NCI-H1105 (cell line): ENCODE measurements at places on chromosomes 5 and 9.
A peak's percentile ranks its signal among the peaks of the same experiment; 100 is the strongest.

DNA sequence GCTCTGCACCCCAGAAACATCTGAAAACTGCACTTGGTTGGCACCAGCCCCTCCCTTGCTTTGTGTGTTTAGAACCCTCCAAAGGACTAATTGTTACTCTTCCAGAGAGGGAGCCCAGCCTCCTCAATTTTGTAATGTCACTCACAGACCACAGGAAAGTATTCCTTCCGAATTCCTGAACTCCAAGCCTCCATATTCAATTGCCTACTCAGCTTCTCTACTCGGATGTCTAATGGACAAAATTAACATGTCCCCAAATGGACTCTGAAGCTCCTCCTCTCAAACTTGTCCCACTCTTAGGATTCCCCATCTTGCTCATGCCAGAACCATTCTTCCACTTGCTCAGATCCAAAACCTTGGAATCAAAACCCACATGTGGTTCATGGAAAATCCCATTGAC is 3.9 kb upstream of the TMEM171 start:
- DNase-seq = no peak

GRCh38 chr9:124266826-124267201 is 9.1 kb downstream of the NEK6 start:
- DNase-seq = no peak

DNA sequence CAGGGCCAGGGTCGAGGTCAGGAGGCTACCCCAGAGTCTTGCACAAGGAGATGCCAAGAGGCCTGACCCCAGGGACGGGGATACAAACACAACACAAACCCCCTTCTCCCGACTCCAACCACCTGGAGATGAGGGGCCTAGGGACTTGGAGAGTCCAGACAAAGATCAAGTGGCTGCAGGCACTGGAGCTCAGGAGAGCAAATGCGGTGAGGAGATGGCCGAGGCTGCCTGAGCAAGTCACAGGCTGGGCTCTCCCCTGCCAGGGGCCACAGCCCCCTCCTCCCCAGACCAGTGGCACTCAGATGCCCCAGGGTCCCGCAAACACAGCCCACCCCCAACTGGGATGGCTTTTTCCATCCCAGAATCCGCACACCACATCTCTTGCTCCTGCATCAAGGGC is 15.8 kb downstream of the SH3GLB2 start:
- no peak for DNase-seq

DNA sequence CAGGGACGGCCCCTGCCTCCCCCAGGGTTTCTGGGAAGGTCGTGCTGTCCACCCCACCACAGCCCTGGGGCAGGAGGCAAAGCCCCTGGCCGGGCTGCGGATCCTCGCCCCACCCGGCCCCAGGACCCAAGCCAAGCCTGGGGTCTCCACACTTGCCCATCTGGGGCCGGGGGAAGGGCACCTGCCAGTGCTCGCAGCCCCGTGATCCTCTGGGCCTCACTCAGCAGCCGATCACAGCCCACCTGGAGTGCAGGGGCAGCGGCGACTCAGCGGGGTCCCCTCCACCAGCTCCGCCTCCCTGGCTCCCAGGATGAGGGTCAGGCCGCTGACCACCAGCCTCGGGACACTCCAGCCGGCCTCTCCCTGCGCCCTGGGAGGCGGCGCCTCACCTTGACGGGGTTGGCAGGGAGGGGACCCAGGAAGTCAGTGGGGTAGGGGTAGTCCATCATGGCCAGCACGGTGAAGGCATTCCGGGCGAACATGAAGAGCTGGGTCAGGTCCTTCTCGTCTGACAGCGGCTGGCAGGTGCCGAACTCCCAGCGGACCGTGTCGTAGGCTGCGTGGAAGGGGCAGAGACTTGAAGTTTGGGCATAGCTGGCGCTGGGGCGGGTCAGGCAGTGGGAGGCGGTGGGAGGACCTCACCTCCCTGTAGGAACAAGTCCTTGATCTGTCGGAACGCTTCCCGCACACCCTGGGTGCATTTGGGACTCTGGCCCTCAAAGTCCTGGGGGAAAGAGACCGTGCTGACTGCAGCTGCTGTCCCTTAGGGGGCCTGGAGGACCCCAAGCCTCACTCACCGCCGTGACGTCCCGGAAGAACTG is 1.8 kb downstream of the DPP7 start:
- DNase-seq = no peak

DNA sequence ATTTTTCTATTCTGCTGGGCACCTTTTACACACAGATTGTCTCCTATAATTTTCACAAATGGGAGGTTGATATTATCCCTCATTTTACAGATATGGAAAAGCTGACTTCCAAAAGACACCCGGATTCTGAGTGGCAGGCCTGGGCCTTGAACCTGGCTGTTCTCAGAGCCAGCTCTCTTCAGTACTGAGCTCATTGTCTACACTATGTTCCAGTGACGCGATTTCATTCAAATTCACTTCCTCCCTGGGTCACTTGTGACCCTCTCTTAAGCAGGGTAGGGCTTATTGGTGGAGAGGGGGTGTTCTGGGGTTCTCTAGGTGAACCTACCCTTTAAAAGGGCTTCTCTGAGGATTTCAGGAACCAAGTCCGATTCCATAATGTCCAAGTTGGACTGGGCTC is 70.2 kb downstream of the ANKRD33B start:
- no peak for DNase-seq

DNA sequence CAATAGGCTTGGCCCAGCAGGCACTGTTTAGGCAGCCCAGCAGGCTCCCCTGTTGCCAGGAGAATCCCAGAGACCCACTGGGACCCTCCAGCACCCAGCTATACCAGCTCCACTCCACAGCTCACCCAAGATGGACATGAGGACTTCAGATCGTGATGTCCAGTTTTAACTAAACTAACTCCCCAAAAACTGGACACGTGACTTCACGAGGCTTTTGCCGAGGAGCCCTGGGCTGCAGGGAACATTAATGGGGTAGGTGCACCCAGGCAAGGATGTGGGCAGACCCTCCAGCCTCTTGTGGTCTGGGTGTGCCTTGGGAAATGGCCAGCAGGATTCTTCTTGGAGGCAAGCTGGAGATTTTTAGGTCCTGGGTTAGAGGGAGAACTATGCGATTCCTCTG is 8.9 kb upstream of the NKD2 start:
- DNase-seq = no peak

DNA sequence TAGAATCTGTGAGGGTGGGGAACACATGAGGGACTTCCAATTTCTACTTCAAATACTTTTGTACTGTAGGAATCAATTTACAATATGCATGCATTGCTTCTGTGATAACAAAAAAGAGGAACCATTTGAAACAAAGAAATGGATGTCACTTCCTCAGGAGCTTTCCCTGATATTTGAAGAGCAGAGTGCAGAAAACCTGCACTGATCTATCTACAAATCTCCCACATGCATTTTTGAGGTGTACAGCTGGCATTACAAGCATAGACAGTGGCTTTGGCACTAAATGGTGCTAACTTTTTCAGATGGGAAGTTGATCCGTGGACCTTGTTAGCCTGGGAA is 27.7 kb downstream of the YIPF5 start:
- DNase-seq = no peak

GRCh38 chr9:86282077-86282978 is at the start of gene ISCA1:
Gene ISCA1 (minus strand): TSS chr9:86282538. CDS start chr9:86282458, 80 bp downstream.
- DNase-seq = peak; percentile 92

GRCh38 chr5:25005431-25005830 is 360.7 kb upstream of the CDH10 start:
- DNase-seq = no peak

- DNase-seq = no peak
Measured at GRCh38 chr9:94108584-94108983, 24.3 kb downstream of the PTPDC1 start.

DNA sequence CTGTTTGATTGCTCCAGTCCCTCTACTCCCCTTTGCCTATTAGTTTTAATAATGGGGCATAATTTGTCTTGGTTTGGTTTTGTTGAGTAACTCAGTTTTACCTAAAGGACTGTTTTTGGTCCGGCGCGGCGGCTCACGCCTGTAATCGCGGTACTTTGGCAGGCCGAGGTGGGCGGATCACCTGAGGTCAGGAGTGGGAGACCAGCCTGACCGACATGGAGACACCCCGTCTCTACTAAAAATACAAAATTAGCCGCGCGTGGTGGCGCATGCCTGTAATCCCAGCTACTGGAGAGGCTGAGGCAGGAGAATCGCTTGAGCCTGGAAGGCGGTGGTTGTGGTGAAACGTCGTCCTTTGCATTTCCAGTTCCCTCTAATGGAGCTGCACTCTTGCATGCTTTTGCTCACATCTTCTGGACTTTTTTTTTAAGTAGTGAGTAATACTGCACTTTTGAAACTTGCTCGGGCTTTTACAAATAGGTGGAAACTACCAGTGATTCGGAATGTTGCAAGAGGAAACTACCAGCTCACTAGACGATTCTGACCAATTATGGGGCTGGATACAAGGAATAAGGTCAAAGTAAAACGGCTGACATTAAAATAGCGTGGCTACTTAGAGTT is 721 bp upstream of the MAML1 start:
- DNase-seq = no peak

GRCh38 chr9:121818016-121818661 is 166.7 kb downstream of the DAB2IP start:
- no peak for DNase-seq

GRCh38 chr9:20189871-20190270 is 401.0 kb upstream of the SLC24A2 start:
- no peak for DNase-seq
